ENCODE measurements at places on chromosomes 4 and X. TPM values are rescaled to one million over a fixed set of nuclear protein-coding genes. Genes with fewer than 3 reads are reported as not detected.

DNA sequence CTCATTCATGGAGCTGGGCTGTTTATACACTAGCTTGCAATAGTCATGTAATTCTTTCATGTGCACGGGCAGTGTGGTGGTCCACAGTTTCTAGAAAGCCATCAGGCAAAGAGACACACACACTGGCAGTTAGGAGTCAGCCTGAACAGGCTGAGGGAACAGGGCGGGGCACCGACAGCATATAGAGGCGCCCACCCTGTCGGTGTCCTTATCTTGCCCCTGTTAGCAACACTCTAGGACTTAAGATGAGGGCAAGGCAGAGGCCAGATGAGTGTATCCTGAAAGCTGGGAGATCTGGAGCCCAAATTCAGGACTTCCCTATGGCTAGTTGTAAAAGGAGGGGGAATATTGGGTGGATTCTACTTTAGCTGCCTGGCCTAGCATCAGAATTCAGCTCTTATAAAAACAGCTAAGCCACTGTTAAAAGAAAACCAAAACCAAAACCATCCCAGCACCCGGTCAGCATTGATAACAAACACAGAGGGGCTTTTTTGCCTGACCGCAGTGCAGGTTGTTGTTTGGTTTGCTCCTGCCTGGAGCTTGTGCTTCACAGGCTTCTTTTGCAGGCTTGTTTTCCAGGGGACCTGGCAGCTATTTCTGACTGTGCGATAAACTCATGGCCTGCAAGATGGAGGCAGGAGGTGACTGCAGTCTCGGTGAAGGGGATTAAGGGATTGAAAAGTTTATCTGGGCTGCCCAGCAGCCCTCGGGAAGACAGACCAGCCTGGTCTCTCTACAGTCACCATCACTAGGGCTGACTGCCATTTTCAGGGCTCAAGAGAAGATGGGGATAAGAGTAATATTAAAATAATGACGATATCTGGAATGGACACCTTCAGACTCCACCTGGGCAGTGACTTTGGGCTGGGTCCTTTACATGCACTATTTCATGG, 638.9 kb downstream of the MID1IP1 start:
- no peak for DNase-seq

The FRMPD4 gene
- total RNA-seq, result not detected

GRCh38 chrX:45266456-45266855, 65.8 kb upstream of the DIPK2B start:
- no peak for DNase-seq

GRCh38 chr4:109294006-109294405, 8.5 kb downstream of the COL25A1 start:
- no peak for DNase-seq

The RAB9B gene
- total RNA-seq, result 0.93 TPM

The LEF1 gene
- 4.1 TPM for total RNA-seq

The TSPAN7 gene
- total RNA-seq, result 52.3 TPM

DNA sequence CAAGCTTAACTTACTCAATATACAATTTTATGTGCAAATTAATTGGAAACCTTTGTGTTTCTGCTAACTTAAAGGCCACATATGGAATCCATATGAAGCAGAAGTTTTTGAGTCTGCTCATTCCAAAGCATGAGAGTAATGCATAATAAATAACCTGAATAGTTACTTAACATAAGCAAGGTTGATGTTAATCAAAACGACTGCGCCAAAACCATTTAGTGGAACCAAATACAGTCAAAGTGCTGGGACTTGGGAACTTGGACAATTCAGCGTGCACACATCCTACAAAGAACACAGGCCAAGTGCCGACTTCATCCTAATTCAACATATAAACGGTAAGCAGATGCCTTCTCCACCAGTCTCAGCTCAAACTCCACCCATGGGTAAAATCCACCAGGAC, 17.0 kb downstream of the TSPAN5 start:
- DNase-seq, result no peak

Measured in left lung (tissue), 14 donors.